M059J (cell line): ENCODE measurements at places on chromosomes 1 and 21.
A peak's percentile ranks its signal among the peaks of the same experiment; 100 is the strongest.

DNA sequence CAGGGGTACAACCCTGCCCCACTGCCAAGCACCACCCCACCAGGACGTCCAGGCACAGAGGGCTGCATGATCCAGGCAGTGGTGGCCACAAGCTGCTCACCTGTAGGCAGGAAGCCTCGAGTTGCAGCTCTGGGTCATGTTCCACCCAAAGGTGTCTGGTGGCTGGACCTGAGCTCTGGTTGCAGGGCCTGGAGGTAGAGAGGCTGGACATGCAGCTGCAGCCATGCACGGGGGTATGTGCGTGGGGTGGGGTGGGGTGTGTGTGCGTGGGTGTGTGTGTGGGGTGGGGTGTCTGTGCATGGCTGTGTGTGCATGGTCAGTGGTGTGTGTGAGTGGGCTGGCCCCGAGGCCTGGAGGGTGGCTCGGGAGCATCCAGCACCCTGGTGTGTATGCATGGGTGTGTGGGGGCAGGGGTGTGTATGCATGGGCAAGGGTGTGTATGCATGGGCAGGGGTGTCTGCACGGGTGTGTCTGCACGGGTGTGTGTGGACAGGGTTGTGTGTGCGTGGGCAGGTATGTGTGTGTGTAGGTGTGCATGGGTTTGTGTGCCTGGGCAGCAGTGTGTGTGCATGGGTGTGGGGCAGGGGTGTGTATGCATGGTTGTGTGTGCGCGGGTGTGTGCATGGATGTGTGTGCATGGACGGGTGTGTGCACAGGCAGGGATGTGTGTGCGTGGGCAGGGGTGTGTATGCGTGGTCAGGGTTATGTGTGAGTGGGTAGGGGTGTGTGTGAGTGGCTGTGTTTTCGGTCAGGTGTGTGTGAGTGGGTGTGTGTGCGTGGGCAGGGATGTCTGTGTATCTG lies 15.6 kb downstream of the ARHGEF16 start:
- DNase-seq: no peak

GRCh38 chr21:20110368-20110767 lies 887.8 kb upstream of the NCAM2 start:
- no peak for DNase-seq

- DNase-seq: peak; percentile 13
Observed at GRCh38 chr1:219120624-219121544, 52.8 kb upstream of the LYPLAL1 start.

GRCh38 chr1:60390593-60391282 lies 317.2 kb upstream of the C1orf87 start:
- DNase-seq: no peak

- peak; percentile 75 for DNase-seq
Observed at GRCh38 chr1:54052431-54052933, 522 bp downstream of the TMEM59 start.

GRCh38 chr1:62735491-62736171 lies 47.4 kb upstream of the DOCK7 start:
- peak; percentile 67 for DNase-seq

GRCh38 chr21:17819877-17820229 lies 697 bp upstream of the C21orf91 start:
- DNase-seq: no peak

- DNase-seq: no peak
Observed at GRCh38 chr1:193102662-193103061, 2.6 kb downstream of the GLRX2 start.

- DNase-seq: no peak
Observed at GRCh38 chr1:27136998-27137542, 17.9 kb downstream of the SLC9A1 start.
